ENCODE measurements at places on chromosomes 13 and 19.

DNA sequence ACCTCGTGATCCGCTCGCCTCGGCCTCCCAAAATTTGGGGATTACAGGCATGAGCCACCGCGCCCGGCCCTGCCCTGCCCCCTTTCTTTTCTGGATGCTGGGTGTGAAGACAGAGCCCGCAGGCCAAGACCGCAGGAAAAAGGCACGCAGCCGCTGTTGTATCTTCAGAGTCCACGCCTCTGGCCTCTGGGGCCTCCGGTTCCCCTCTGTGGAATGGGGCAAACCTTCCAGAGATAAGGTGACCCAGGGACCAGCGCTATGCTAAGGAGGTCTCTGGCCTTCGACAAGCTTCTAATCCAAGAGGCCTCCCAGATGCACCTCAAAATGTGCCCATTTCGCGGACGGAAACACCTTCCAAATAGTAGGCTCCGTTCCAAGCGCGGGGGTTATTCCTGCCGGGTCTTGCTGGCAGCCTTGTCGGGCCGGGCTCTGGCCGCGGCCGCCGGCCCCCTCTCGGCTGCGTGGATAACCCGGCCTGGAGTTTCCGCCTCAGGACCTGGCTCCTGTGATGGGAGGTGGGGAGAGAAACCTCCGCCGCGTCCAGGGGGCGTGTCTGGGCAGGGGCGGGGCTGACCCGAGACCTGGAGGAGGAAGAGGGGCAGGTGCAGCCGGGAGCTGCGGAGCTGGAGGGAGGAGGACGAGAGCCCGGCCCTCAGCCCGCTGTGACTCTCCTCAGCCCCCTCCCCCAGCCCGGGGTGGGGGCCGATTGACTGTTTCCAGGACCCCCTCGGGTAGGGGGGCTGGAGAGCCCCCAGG is 13.1 kb downstream of the TJP3 start:
- DNase-seq: peak; percentile 92

DNA sequence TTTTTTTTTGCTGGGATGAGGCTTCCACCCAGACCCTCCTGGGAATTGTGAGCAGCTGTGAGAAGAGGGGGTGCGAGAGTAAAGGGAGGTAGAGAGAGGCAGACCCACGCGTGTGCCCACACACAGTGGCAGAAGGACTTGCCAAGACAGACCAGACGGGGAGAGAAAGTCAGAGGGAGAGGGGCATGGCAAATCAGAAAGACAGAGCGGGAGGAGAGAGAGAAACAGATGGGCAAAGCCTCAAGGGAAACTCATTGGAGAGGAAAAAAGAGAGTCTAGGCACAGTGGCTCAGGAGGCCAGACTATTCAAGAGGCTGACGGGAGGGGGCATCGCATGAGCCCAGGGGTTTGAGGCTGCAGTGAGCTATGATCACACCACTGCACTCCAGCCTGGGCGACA is 17.0 kb downstream of the CATSPERG start:
- no peak for DNase-seq

GRCh38 chr19:7349231-7349591 is 474 bp downstream of the ARHGEF18 start:
- no peak for DNase-seq

- DNase-seq: no peak
Measured at GRCh38 chr19:7897292-7897691, 6.4 kb upstream of the MAP2K7 start.

- DNase-seq: no peak
Measured at GRCh38 chr13:96730676-96731075, 263.6 kb downstream of the OXGR1 start.

DNA sequence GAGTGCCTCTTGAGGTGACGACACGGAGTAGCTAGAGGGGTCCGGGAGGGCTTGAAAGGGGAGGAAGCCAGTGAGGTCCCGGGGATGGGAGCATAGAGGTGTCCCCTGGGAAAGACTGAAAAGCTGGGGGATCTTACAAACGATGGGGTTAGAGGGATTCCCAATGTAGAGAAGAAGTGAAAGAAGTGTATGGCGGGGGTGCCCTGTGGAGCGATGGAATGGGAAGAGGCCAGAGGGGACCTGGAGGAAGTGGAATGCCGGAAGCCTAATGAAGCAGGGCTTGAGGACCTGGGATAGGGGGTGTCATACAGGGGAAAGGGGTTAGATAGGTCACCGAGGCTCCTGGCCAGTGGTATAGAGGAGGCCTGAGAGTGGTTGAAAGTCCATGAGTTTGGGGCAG is 580 bp downstream of the AP2A1 start:
- DNase-seq: no peak

DNA sequence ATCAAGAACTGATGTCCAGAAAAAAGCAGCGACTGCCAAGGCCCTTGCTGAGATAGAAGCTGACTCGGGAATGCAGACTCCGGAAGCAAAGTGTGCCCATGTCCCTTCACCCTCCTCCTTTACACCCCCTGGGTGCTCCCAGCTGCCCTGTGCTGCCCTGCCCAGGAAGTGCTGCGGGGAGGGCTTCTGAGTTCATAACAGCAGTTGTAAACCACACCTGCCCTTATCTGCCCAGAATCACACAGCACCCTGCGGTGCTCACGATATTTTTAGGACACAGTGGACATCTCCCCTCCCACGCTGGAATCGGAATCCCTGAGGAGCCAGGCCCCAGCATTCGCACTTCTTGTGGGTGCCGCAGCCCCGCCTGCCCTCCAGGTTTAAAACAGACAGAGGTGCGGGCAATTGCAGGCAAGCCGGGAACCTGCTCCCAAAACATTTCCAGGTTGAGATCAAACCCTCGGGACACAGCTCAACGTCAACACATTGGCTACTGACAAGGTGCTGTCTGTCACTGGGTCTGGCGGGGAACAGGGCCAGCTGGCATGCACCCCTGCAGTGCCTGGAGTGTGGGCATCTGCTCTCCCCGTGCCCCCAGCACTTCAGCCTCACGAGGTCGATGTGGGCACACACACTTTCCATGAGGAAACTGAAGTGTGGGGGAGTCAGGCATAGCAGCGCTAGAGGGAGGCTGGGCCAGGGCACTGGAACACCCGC is 36.8 kb downstream of the RAB20 start:
- DNase-seq: no peak
